ENCODE measurements at places on chromosomes 16 and 17.

- DNase-seq: no peak
These were observed 25.4 kb downstream of the TOX3 start for GRCh38 chr16:52521570-52521969.

DNA sequence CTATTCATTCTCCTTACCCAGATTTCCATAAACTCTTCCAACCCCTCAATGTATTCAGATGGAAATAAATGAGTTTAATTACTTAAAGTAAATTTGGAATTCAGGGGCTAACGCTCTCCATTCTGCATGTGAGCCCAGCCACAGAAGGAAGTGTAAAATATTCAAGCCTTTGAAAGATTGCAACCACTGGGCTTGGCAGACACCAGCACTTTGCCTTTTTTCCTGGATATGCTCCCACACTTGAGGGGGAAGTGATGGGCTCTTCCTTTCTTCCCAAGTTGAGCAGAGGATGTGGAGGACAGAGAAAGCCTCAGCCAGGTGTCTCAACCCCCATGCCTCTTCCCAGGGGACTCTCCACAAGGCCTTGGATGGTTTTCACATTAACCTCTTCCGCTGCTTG, 825.1 kb upstream of the EEF2KMT start:
- no peak for DNase-seq

- no peak for DNase-seq
These were observed 22.3 kb upstream of the PABPN1L start for GRCh38 chr16:88888461-88889387.

- peak; percentile 73 for DNase-seq
These were observed 23.8 kb downstream of the EZH1 start for GRCh38 chr17:42720996-42721583.

- no peak for DNase-seq
These were observed 32.4 kb downstream of the HAPSTR1 start for GRCh38 chr16:9123871-9124270.

DNA sequence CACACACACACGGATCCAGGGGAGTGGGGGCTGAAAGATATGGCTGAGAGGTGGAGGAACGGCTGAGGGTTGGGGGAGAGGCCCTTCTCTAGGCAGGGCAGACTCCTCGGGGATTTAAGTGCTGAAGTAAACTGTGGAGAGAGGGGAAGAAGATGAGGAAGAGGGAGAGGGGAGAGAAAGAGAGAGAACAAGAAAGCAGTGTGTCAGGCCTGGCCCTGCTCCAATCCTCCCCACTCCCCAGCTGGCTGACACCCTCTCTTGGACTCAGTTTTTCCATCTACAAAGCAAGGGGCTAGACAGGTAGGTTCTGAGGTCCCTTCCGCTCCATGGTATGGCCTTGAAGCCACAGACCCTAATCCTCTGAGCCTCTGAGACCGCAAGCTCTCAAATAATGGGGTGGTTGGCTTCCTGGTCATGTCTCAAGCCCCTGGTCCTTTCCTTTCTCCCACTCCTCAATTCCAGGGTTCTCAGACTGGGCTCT, 2.0 kb downstream of the VAMP2 start:
- DNase-seq: no peak

GRCh38 chr16:4315186-4316107, at the start of gene GLIS2:
GLIS2 (plus strand) TSS chr16:4316067; CDS start chr16:4332281, 16,214 bp downstream.
- DNase-seq: peak; percentile 67

GRCh38 chr16:11824362-11824761, 27.0 kb downstream of the RSL1D1 start:
- DNase-seq: no peak

- DNase-seq: no peak
These were observed 46.5 kb downstream of the CACNG3 start for GRCh38 chr16:24302636-24303035.

GRCh38 chr17:47652570-47652969, 2.9 kb downstream of the KPNB1 start:
- DNase-seq: no peak

DNA sequence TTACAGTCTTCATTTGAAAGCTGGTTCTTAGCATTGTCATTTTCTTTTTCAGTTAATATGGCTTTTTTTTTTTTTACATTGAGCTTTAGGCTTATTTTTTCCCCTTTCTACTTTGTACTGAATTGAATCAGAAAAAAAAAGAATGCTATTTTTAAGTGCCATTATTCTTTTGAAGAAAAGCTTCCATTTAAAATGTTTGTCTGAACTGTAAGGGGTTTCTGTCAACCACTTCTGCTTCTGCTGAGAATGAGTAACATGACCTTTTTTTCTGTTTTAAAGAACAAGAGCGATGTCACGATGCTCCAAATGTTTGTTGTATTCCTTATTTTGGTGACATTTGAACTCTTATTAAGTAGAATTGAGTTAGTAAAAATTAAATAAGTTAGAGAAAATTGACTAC, 50.0 kb downstream of the MRTFB start:
- DNase-seq: no peak

DNA sequence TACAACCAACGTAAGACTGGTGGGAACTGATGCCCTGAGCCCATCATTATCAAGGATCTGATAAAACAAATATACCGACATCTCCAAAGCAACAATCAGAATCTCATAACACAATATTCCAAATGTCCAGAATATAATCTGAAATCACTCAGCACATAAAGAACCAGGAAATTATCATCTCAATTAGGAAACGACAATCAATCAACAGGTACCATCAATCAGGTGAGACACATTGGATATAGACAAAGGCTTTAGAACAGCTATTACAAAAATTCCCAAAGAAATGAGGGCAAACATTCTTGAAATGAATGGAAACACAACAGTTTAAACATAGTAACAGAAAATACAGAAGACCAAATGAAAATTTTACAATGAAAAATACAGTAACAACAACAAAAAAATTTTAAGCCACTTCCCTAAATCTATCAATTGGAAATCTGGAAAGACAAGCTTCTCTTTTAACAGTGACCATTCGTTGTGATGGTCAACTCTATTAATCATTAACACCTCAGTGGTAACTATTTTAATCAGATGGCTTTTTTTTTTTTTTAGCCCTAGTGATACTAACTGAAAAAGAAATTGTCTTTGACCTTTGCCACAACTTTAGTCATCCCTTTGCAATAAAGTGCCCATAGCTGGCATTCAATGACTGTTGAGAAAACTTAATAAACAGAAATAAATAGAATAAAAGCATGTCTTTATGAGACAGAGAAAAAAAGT, 70.4 kb downstream of the USP32 start:
- no peak for DNase-seq

DNA sequence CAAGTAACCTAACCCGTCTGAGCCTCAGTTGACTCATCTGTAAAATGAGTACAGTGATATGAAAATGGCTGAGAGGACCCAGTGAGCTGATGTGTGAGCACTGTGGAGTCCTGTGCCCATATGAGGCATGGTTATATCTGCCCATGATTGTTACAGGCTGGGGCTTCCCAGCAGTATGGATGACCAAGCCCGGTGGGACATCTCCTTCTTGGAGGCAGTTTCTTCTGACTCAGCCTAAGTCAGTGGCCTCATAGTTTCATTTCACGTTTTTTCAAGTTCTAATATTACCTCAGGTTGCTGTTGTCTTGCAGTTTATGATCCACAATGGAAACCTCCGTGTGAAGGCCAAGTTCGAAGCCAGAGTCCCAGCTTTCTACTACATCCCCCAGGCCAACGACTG, 4.8 kb downstream of the ADAP2 start:
- DNase-seq: no peak

DNA sequence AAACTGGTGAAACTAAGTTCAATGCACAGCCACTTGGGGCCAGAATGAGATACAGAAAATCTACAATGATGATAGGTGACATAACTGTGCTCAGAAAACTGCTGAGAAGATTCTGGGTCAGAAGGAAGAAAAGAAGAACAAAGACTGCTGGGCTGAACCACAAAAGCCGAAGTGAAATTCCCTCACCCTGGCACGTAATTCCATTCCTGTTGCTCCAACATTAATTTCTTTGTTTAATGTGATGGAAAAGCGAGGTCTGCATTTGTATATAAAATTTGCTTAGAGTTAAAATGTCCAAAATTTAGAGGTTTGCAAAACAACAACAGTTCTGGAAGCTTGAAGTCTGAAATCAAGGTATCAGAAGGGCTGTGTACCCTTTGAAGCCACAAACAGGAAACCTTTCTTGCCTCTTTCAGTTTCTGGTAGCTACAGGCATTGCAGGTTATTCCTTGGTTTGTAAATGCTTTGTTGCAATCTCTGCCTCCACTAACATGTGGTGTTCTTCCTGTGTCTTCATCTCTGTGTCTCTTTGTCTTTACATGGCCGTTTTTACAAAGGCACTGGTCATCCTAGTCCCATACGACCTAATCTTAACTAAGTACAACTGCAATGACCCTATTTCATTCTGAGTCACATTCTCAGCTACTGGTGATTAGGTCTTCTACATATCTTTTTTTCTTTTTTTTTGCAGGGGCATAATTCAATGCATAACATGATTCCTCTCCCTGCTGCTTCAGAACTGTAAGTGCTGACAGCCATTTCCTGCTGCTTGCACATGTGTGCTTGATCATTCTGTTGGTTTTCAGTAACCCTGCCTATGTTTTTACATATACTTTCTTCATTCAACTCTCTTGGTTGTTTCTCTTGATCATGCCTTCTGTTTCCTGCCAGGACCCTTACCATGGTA, 603.0 kb upstream of the CDH8 start:
- no peak for DNase-seq

GRCh38 chr16:12600116-12600515, 203.6 kb downstream of the CPPED1 start:
- DNase-seq: no peak

- DNase-seq: no peak
These were observed 173.6 kb downstream of the PHKB start for GRCh38 chr16:47634727-47635126.

DNA sequence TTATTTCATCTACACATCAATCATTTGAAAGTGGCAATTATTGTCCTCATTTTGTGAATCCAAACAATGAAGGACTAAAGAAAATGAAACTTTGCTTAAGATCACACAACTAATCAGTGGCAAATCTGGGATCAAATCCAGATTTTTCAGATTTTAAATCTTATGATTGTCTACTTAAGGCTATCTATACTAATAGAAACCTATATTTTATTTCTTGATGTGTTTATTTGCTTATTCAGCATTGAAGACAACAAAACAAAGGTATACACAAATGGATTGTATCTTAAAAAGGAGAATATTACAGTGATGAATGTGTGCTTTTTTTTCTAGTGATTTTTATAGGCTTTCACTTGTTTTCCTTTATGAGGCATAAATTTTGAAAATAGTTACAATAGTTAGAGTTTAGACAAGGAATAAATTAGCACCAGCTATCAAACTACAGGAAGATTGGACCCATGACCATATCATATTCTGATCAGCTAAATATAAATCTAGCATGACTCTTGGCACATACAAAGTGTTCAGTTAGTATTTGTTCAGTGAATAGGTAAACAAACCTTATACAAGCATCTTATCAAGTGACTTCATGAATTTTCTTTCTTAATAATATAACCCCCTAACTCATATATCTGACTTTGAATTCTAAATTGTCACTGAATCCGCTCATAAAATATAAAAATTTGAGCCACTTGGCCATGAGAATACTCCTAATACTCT, 20.5 kb downstream of the VMP1 start:
- DNase-seq: no peak

DNA sequence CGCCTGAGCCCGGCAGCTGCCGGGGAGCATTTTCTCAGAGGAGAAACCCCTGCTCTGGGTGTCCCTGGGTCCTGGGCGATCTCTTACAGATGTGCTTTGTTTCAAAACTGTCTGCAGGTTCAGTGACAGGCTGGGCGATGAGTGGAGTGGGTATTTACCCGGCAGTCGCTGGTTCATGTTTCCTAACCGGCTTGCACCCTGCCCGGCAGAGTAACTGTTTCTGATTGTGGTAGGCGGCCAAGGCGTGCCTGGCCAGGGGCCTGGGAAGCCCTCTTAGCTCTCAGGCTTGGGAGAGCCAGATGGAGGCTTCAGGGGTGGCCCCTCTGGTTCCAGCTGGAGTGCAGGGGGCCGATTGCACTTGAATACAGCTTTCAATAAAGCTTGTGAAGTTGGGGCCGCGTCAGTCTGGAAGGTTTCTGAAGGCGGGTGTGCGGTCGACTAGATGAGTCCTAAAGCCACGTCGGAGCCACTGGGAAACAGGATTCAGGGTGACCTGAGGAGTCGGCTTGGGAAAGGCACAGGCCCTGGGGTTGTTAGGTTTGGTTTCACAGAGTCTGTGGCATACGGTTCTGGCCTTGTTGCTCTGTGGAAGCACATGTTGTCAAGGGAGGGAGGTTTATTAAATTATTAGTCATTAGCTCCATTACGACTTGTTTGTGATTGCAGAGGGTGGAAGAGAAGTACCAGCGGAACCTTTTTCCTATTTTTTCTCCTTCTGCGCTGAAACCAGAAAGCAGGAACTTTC, 1.4 kb downstream of the BAIAP2 start:
- no peak for DNase-seq

DNA sequence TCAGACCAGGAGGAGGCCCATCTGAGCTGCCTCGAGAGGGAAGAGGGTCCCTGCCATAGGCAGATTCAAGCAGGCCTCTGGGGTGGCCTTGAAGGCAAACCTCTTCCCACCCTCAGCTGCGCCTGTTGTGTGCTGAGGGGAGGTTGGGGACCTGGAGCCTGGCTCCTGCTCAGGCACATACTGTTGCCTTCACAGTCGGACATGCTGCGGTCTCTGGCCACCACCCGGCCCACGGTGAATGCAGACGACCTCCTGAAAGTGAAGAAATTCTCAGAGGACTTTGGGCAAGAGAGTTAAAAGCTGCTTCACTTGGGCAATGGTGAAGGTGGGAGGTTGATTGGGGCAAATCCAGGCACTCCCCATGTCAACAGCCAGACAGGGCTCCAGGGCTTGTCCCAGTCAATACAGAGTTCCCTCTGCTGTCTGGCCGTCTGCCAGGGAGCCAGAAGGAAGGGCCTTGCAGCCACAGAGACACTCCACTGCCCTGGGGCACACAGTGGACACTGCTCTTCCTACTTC, 6.3 kb downstream of the PDF start:
- DNase-seq: no peak

DNA sequence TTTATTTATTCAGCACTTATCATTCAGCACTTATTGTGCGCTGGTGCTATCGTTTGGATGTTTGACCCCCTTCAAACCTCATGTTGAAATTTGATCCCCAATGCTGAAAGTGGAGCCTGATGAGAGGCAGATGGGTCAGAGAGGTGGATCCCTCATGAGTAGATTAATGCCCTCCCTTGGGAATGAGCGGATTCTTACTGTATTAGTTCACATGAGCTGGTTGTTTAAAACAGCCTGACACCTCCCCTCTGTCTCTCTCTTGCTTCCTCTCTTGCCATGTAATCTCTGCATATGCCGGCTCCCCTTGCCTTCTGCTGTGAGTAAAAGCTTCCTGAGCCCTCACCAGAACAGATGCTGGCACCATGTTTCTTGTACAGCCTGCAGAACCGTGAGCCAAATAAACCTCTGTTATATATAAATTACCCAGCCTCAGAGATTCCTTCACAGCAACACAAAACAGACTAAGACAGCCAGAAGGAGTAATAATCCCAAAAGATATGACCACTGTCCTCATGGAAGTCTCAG, 111.1 kb downstream of the CACNG3 start:
- DNase-seq: no peak
